ENCODE measurements at places on chromosomes 1 and 21. TPM values are rescaled to one million over a fixed set of nuclear protein-coding genes. Genes with fewer than 3 reads are reported as not detected.

The RAB7B gene
- total RNA-seq = 2.4 TPM

The PTPN14 gene
- 106 TPM for total RNA-seq

The TEDDM1 gene
- not detected for total RNA-seq

The BCAR3 gene
- total RNA-seq = 41.6 TPM

The TSPAN2 gene
- total RNA-seq = not detected

The NBPF6 gene
- 1.1 TPM for total RNA-seq

The FMOD gene
- 0.29 TPM for total RNA-seq

The SH3D21 gene
- 4.7 TPM for total RNA-seq

The TPTE gene
- 1.1 TPM for total RNA-seq

The CENPF gene
- total RNA-seq = 1.1 TPM

The GIPC2 gene
- not detected for total RNA-seq

The HSD3B1 gene
- total RNA-seq = not detected

The OR2T29 gene
- total RNA-seq = not detected

The PLA2G4A gene
- 39.7 TPM for total RNA-seq

The NR5A2 gene
- not detected for total RNA-seq

Measured in placental pericyte (primary cell).